Activated naive CD4-positive, alpha-beta T cell treated with Interleukin-2 at 50 U/mL for 16 hours (primary cell): ENCODE measurements at places on chromosomes 6 and 20.

- no peak for DNase-seq
Observed at GRCh38 chr6:150214310-150214709, 71.5 kb downstream of the PPP1R14C start.

DNA sequence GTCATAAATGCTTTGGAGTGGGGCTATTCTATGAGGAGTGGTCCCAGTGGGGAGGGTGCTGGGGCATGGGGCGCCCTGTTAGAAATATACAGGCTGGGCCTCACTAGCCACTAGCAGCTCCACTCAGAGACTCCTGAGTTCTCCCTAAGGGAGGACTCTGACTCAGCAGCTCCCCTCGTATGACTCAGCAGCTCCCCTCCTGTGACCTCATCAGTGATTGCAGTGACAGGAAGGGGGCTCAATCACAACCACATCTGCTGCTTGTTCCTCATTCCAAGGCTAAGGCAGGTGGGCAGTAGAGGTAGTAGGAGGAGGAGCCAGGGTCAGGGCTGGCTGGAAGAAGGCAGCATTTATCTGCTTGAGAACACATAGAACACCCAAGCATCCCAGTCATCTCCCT lies 73.7 kb downstream of the PRND start:
- DNase-seq, result peak; percentile 19

GRCh38 chr6:131182991-131183425 lies 47.7 kb downstream of the AKAP7 start:
- peak; percentile 4 for DNase-seq

GRCh38 chr20:36352843-36353553 lies 46.9 kb downstream of the DLGAP4 start:
- no peak for DNase-seq

- DNase-seq, result no peak
Observed at GRCh38 chr20:53923566-53924369, 146.6 kb downstream of the BCAS1 start.

- no peak for DNase-seq
Observed at GRCh38 chr6:27250277-27251111, 3.0 kb downstream of the PRSS16 start.

GRCh38 chr20:20702330-20703245 lies 9.9 kb downstream of the RALGAPA2 start:
- no peak for DNase-seq

GRCh38 chr6:153192943-153193885 lies 62.1 kb upstream of the RGS17 start:
- DNase-seq, result no peak

GRCh38 chr6:137013738-137014602 lies 30.8 kb downstream of the IL20RA start:
- no peak for DNase-seq

GRCh38 chr6:42010185-42010891 lies 40.0 kb upstream of the TAF8 start:
- no peak for DNase-seq

DNA sequence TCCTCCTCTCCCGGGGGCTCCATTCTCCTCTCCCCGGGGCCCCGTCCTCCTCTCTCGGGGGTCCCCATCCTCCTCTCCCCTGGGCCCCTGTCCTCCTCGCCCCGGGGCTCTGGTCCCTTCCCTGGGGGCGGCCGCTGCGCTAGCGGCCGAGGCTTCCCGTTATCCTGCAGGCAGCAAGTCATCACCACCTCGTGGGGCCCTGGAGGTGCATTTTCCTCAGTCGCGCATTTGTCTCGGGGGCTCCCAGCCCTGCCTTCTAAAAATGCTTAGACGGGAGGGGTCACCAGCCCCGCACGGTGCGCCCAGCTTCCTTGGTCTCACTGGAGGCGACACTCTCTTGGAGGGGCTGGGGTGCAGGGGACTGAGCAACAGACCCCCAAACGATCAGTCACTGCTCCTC lies 216.5 kb downstream of the QKI start:
- no peak for DNase-seq

- DNase-seq, result no peak
Observed at GRCh38 chr6:20916086-20916485, 381.8 kb downstream of the CDKAL1 start.

GRCh38 chr20:2798814-2799213 lies 1.6 kb downstream of the CPXM1 start:
- DNase-seq, result no peak

- DNase-seq, result no peak
Observed at GRCh38 chr20:9422321-9423057, 91.9 kb upstream of the LAMP5 start.

- DNase-seq, result no peak
Observed at GRCh38 chr6:10690651-10691445, 3.6 kb downstream of the C6orf52 start.

- no peak for DNase-seq
Observed at GRCh38 chr6:160190081-160190480, 68.5 kb downstream of the SLC22A1 start.

GRCh38 chr6:52403627-52404026 lies 16.5 kb upstream of the EFHC1 start:
- no peak for DNase-seq

GRCh38 chr20:41379551-41379950 lies 12.9 kb upstream of the EMILIN3 start:
- no peak for DNase-seq

- DNase-seq, result no peak
Observed at GRCh38 chr6:12947151-12947871, 230.7 kb downstream of the PHACTR1 start.

GRCh38 chr20:60187683-60188082 lies 229.5 kb downstream of the CDH26 start:
- no peak for DNase-seq

DNA sequence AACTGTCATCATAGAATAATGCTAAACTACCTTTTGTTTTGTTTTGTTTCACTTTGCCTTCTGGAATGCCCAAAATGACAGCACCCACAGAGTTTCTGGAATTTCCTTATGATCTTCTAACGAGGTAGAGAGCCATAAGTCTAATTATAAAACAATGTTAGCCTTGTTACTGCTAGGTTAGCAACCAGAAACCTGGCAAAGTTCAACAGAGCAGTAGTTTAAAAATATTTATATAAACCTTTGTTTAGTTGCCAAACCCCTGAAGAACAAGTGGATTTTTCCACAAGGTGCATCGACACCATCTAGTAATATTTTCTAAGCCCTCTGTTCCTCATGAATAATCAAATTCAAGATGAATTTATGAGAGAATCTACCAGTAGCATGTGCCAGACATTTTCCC lies 27.6 kb upstream of the IPCEF1 start:
- DNase-seq, result no peak

- DNase-seq, result no peak
Observed at GRCh38 chr20:12093057-12093796, 175.5 kb downstream of the BTBD3 start.

GRCh38 chr6:113318575-113318917 lies 538.6 kb upstream of the MARCKS start:
- DNase-seq, result no peak

DNA sequence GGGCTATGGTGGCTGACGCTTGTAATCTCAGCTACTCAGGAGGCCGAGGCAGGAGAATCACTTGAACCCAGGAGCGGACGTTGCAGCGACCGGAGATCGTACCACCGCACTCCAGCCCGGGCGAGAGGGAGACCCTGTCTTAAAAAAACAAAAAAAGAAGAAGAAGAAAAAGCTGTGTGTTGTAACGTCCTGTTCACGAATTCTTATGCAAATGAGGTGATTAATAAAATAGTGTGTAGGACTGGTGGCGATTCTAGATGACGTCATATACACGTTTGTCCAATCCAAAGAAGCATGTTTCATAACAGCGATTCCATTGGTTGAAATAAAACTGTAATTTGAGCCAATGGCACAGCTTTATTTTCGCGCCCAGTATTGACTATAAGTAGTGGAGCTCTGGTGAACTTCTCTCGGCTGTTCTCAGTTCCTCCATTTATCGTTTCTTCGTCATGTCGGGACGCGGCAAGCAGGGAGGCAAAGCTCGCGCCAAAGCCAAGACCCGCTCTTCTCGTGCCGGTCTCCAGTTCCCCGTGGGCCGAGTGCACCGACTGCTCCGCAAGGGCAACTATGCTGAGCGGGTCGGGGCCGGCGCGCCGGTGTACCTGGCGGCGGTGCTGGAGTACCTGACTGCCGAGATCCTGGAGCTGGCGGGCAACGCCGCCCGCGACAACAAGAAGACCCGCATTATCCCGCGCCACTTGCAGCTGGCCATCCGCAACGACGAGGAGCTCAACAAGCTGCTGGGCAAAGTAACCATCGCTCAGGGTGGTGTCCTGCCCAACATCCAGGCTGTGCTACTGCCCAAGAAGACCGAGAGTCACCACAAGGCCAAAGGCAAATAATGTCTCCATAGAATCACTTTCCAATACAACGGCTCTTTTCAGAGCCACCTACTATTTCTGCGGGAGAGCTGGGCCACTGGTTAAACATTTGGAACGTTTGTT lies 47.0 kb downstream of the OR2B2 start:
- peak; percentile 55 for DNase-seq

DNA sequence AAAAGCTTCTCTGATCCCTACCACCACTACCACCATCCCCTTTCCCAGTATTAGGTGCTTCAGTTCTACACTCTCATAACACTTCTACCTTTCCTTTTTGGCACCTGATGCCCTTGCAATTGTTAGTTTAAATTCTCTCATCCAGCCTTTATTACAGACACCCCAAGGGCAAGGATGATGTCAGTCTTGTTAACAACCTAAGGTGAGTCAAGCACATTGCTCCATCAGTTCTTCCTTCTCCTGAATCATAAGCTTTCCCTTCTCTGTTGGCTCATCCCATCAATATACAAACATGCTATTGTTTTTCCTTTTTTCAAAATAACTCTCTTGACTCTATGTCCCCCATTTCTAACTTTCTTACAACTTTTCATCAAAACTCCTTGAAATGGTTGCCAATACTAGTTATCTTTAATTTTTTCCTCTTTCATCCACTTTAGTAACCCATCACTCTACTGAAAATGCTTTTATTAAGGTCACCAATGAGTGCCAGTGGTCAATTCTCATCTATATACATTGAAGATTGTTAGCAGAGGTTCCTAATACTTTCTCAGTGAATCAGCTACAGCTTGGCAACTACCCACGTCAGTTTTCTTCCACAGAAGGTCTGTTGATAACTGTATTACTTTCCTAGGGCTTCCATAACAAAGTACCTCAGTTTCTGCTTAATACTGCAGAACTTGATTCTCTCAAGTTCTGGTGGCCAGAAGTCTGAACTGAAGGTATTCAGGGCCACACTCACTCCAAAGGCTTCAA lies 97.1 kb upstream of the FLRT3 start:
- DNase-seq, result no peak

- no peak for DNase-seq
Observed at GRCh38 chr6:13559251-13559650, 15.2 kb upstream of the SIRT5 start.

GRCh38 chr6:158609455-158610155 lies 34.9 kb downstream of the DYNLT1 start:
- no peak for DNase-seq

DNA sequence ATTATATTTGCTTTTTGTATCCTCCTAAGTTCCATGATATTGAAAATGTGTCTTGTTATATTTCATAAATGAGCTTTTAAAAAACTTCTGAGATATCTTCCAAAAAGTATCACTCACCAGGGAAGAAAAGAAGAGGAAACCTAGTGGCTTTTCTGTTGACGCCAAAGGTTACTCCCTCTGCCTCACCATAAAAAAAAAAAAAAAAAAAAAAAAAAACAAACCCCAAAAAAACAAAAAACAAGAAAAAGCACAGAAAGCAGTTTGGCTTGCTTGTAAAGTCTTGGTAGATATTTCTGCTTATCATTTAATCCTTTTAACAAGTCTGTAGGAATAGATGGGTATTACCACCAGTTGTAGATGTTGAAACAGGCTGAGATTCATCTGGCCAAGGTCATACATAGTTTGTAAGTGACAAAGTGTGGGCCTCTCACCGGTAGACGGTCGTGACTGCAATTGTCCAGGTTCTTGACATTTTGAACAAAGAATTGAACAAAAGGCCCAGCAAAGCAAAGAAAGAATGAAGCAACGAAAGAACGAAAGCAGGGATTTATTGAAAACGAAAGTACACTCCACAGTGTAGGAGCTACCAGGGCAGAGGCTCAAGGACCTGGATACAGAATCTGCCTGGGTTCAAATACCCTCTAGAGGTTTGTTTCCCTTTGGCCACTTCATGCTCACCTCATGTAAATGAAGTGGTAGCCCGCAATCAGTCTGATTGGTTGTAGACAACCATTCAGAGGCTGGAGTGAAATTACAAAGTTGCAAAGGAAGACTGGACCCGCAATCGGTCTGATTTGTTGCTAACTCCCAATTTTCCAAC lies 11.6 kb upstream of the ELOVL5 start:
- no peak for DNase-seq

GRCh38 chr6:25991785-25992412 lies 29.3 kb downstream of the TRIM38 start:
- peak; percentile 40 for DNase-seq

- DNase-seq, result peak; percentile 10
Observed at GRCh38 chr6:8131265-8131897, 29.0 kb upstream of the EEF1E1 start.
